ENCODE measurements at places on chromosomes 5 and 9. TPM values are rescaled to one million over a fixed set of nuclear protein-coding genes. Genes with fewer than 3 reads are reported as not detected.
A peak's percentile ranks its signal among the peaks of the same experiment; 100 is the strongest.

The SLC25A2 gene
- polyA plus RNA-seq = not detected

- no peak for DNase-seq
Observed at GRCh38 chr9:6184749-6185645, 30.6 kb upstream of the IL33 start.

DNA sequence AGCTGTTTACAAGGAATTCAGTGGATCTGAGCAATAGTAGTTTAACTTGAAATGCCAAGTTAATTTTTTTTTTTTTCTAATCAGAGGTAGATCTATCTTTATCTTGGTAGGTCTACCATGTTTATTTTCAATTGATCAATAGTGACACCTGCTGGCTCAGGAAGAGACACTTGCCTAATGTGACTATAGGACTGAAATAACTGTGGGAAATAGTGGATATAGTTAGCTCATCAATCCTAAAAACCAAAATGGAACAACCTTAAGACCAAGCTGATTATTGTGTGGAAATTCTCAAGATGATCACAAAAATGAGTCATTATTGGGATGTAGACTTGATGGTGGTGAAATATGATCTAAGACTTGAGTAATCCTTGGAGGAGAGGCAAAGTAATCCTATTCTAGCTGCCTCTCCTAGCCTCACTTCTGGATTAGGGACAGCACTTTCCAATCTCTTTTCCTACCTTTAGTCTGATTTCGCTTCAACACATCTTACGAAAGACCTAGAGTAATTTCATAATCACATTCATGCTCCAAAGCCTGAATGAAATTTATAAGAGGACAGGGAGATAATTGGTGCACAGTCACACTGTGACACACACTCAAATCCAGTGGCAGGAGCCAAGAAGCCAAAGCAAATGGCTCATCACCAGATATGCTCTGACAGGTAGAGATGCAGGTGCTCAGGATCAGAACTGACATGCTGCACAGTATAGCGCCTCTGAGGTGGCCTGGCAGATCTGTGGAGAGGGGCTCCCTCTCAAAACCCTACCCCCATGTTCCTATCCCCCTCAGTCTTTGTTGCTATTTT lies 156.3 kb downstream of the HMHB1 start:
- peak; percentile 14 for DNase-seq

- DNase-seq = no peak
Observed at GRCh38 chr9:108919517-108919916, 14.4 kb downstream of the ELP1 start.

The QRFP gene
- 0.12 TPM for polyA plus RNA-seq

DNA sequence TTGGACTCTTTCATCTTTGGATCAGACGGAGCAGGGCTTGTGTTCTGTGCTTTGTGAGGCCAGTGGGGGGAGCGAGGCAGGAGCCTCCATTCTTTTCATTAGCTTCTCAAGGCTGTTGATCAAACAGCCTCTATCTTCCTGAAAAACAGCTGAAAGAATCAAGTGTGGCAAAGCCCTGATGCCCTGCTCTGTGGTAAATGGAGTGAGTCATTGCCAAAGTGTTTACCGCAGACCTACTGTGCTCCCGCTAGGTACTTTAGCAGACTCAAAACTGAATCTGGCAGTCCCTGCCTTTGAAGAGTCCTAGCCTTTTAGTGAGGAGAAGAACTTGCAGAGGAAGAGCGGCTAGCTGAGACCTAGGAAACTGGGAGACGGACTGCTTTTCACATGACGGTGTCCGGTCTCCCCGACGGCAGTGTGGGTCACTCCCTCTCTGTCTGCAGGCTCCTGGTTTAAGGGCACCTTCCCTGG lies 3.3 kb downstream of the ANKRD33B start:
- no peak for DNase-seq

- no peak for DNase-seq
Observed at GRCh38 chr5:87347841-87348240, 64.9 kb downstream of the CCNH start.

The TMC1 gene
- polyA plus RNA-seq = not detected

DNA sequence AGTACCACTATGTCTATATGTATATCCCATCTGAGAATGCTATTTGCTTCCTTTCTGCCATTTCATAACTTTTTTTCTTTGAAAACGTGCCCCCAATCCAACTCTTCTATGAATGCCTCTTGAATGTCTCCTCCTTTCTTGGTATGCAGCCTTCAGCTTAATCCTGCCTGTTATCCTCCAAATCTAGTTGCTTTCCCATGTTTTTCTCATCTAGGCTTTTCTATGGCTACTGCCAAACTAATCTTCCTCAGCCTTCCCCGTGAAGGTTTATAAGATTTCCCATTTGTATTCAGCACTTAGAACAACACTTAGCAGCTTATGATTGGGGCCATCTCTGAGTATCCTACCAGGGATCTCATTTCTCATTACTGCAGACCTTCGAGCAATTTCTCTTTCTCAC lies 2.5 kb downstream of the TGFBR1 start:
- DNase-seq = no peak

GRCh38 chr5:133232911-133233310 lies 181.1 kb downstream of the HSPA4 start:
- no peak for DNase-seq

GRCh38 chr5:34915856-34916192 lies 313 bp downstream of the BRIX1 start:
- DNase-seq = no peak

DNA sequence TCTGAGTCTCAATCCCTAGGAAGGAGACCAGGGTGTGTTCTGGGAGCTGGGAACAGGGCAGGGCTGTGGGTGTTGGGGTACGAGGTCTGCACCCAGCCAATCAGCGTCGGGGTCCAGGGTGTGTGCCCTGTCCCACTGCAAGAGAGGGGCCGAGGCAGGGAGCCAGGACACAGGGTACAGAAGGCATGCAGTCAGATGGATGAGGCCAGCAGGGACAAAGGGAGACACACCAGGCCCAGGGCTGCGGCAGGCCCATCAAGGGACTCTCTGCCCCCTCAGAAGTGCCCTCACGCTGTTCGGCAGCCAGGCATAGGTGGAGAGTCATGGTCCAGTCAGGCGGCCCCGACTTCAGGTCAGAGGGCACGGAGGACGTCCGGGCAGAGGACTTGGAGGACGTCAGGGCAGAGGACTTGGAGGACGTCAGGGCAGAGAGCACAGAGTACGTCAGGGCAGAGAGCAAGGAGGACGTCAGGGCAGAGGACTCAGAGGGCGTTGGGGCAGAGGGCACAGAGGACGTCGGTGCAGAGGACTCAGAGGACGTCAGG lies 28.8 kb upstream of the ADAMTS2 start:
- no peak for DNase-seq

The TMEM215 gene
- not detected for polyA plus RNA-seq

The PDLIM4 gene
- polyA plus RNA-seq = 15.0 TPM

DNA sequence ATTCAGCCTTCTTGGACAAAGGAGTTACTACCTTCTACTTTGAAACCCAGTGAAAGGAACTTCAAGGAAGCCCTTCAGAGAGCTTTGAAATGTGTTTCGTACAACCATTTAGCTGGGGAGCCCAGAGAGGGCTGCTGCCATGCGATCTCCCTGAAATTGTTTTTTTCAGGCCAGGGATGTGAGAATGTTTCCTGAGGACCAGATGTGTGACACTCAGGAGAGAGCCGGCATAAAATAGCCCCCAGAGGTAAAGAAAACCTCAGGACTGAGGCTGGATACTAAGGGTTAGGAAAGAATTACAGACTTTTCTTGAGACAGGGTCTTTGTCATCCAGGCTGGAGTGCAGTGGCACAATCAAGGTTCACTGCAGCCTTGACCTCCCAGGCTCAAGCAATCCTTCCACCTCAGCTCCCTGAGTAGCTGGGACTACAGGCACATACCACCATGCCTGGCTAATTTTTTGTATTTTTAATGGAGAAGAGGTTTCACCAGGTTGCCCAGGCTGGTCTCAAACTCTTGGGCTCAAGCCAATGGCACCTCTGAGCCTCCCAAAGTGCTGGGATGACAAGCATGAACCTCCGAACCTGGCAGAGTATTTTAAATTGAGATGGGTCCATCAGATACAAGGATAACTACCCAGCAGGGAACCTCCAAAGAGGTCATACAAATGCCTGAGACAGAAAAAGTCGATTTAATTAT lies 8.4 kb downstream of the RPL37 start:
- no peak for DNase-seq

DNA sequence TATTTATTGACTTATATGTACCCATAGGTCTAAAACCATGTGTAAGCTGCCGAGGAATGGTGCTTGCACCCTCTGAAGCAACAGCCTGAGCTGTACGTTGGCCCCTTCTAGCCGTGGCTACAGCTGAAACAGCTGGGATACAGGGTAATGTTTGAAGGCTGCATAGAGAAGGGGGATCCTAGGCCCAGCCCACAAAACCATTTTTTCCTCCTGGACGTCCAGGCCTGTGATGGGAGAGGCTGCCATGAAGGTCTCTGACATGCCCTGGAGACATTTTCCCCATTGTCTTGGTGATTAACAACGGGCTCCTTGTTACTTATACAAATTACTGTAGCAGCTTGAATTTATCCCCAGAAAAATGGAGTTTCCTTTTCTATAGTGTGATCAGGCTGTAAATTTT lies 244.7 kb downstream of the COMMD10 start:
- DNase-seq = no peak

GRCh38 chr9:128304136-128304970 lies 17.9 kb downstream of the TRUB2 start:
- no peak for DNase-seq

DNA sequence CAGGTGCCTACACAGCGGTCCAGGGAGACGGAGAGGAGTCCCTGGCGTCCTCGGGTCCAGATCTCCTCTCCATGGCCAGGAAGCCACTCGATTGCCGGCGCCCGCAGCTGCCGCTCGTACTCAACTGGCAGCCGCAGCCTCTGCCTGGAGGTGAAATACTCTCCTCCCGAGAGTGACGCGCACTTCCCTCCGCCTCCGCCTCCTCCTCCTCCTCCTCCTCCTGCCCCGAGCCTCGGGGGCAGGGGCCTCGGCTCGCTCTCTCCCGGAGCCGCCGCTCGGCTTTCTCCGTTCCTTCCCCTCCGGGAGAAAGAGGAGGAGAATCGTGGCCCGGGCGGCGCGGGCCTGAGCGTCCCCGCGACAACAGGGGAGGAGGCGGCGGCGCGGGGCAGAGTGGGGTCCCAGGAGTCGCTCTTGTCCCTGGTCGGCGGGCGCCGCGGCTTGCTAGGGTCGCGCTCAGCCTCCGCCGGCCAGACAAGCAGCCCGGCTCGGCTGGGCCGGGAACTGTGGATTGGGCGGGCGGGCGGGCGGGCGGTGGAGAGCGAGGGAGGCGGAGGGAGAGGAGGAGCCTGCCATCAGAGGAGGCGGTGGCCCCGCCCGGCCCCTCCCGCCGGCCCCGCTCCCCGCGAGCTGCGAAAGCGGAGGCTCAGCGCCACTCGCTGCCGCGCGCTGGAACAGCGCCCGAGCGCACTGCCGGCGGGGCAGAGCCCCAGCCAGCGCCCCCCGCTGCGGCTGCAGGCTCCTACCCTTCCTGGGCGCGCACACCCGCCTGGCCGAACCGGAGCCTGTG lies at the start of gene CEMIP2:
Gene CEMIP2 (minus strand): TSS at position 126 of the 787 bp plus-strand sequence. CDS start 18,140 bp downstream, outside the sequence.
- peak; percentile 95 for DNase-seq

GRCh38 chr5:134911285-134912206 lies 6.6 kb downstream of the PCBD2 start:
- no peak for DNase-seq

The TRIM36 gene
- polyA plus RNA-seq = 22.1 TPM

DNA sequence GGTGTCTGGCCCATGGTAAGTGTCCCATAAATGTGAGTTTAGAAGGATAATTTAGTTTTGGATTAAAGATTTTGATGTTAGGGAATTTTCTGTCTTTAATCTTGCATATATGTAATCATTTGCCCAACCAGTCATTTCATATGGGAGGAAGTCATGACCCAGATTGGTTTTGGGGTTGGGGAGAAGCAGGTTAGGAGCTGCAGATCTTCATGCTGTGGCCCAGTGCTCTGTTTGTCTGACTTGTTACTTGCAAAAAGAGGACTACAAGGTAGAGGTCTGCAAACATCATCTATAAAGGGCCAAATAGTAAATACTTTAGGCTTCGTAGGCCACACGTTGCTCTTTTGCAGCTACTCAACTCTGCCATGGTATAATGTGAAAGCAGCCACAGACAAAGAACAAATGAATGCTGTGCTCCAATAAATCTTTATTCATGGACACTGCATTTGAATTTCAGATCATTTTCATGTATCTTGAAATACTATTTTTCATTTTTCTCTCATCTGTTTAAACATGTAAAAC lies 16.8 kb downstream of the OSTF1 start:
- peak; percentile 22 for DNase-seq

GRCh38 chr5:14733661-14734060 lies 69.1 kb downstream of the OTULIN start:
- DNase-seq = no peak

DNA sequence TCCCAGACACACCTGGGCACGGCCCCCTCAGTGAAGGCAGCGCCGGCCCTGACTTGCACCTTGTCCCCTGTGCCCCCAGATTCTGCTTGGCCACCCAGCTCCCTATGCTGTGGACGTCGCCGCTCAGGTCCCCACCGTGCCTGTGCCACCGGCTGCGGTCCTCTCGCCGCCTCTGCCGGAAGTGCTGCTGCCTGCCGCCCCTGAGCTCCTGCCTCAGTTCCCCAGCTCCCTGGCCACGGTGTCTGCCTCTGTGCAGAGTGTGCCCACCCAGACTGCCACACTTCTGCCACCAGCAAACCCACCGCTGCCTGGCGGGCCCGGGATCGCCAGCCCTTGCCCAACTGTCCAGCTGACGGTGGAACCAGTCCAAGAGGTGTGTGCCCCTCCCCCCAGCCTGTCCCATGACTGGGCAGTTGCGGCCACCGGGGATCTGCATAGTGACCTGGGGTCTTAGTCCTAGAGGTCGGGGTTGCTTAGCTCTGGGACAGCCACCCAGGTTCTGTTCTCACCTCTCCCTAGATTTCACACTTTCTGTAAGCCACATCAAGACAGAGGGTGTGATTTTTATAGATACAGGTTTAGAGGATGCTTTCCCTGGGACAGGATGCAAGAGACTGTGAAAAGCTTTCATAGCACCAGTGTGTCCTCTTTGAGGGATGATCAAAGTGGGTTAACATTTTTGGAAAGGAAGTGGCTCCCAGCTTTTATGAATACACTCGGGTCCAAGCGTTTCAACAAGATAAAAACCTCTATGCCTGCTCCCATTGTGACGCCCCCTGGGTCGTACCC lies 78.0 kb downstream of the WNK2 start:
- DNase-seq = no peak

The LHX6 gene
- 0.45 TPM for polyA plus RNA-seq
